Small intestine (tissue), 16 donors: ENCODE measurements at places on chromosomes 13 and 19.

GRCh38 chr19:14830702-14831101, 4.3 kb downstream of the OR7A5 start:
- no peak for DNase-seq

DNA sequence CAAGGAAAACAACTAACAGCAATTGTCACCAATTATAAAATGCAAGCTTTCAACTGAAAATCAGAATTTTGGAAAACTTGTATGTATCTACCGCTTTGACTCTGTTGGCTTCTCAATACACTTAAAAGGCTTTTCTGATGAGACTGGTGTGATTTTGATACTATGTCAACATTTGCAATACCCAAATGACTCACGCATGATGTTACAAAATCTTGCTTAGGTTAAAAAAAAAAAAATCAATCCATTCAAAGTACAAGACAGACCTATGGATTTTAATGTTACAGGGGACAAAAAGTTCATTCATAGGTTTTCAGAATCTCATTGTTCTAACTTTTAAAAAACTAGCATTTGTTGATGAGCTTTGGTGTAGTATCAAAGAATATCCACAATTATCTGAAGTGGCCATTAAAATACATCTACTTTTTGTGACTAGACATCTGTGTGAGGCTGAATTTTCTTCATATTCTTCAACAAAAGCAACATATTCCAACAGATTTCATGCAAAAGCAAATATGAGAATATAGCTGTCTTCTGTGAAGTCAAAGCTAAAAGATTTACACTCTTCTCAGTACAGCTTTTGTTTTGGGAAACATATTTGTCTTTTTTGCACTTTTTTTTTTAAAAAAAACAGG, 10.7 kb downstream of the ELF1 start:
- peak; percentile 60 for DNase-seq

- DNase-seq: peak; percentile 63
Observed at GRCh38 chr19:38362076-38362945, 12.1 kb upstream of the PSMD8 start.

DNA sequence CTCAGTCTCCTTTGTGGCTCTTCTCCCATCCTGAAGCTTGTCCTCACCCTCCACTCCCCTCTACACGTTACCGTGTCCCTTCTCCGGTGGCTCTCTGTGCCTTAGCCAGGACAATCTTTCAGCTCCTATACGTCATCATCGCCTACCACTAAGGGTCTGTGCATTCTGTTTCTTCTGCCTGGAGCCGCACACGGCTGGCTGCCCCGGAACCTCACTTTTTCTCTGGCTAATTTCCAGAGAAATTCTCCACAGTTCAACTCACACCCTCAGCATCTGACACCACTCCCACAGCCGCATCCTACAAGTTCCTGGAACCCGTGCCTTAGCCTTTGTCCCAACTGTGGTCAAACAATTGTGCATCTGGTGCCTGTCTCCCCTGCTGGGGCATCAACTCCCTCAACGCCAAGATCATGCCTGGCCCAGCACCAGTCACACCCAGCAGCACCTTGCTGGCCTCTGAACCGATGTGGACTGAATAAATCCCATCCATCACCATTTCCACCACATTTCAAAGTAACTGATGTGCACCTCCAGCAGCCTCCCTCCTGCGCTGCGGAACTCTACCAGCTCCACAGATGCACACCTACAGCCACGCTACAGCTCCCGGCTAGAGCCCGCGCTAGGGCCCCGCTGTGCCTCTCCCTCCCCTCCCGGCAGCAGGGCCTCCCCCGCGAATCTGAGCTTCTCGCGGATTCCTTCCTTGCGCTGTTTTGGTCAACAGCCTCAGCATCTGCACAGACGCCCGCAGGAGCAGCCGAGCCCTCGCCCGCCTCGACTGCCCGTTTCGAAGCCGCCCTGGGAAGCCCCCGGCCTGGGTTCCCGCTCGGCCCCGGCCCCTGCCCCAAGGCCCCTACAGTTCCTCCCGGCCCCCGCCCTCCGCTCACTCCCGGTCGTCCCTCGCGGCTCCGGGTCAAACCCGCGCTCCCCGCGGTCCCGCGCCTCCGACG, 689 bp downstream of the DCUN1D2 start:
- peak; percentile 16 for DNase-seq

- no peak for DNase-seq
Observed at GRCh38 chr13:93709506-93710244, 483.1 kb downstream of the GPC6 start.

DNA sequence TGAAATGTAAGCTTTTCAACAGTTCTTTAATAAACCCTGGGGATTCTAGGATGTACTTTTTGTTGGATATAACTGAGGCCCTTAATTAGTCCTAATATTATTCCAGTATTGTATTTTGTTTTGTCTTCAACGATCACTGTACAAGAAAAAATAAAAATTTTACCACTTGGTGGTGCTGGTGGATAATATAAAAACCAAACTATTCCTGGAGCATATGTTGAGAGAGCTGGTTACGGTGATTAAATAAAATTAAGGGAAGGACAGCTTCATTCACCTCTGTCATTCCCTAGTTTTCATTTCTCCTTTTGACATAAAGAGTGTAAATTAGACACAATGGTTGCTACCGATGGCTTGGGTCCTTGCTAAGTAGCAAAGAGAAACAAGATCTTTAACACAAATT, 598.6 kb upstream of the PCDH20 start:
- DNase-seq: no peak

DNA sequence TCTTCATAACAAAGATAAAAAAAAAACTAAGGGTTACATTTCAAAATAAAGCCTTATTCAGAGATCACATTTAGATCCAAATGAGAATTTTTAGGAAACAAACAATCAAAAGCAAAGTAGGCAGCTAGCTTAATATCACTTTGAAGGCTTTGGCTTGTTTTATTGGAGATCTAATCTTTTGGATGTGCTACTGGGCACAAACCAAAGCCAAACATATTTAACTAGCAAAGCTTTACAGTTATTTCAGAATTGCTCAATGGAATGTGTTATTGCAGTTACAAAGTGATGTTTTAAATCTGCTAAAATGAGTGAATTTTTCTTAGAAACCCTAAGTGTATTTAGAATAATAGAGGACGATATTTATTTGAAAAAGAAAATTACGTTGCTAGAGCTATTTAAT, 114.7 kb upstream of the KLHL1 start:
- no peak for DNase-seq

DNA sequence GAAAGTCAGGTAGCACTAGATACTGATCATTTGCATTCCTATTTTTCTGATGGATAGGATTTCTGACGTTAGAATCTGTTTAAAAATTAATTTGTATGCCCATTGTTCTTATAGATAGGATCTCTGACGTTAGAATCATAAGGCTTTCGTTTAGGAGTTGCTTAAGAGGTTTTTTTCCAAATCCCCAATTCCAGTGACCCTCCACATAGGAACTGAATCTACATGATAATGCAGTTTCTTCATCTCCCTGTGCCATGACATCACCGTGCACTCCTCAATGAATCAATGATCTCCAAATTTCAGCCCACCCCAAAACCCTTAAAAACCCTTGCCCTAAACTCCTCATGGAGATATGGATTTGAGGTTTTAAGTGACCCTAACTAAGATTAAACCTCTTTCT, 87.2 kb downstream of the RXFP2 start:
- no peak for DNase-seq

DNA sequence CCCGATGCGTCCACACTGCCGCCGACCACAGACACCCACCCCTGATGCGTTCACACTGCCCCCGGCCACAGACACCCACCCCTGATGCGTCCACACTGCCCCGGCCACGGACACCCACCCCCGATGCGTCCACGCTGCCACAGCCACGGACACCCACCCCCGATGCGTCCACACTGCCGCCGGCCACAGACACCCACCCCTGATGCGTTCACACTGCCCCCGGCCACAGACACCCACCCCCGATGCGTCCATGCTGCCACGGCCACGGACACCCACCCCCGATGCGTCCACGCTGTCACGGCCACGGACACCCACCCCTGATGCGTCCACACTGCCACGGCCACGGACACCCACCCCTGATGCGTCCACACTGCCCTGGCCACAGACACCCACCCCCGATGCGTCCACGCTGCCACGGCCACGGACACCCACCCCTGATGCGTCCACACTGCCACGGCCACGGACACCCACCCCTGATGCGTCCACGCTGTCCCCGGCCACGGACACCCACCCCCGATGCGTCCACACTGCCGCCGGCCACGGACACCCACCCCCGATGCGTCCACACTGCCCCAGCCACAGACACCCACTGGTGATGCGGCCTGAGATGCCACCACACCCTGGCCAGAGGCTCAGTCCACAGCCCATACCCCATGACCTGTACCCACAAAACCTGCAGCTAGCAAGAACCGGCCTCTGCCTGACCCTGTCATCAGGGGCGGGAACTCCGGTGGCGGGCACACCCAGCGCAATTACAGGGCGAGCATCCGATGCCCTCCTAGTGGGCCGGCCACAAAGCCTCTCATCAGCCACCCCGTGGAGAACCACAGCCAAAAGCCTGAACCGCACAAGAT, 28.4 kb downstream of the RASA3 start:
- DNase-seq: no peak

DNA sequence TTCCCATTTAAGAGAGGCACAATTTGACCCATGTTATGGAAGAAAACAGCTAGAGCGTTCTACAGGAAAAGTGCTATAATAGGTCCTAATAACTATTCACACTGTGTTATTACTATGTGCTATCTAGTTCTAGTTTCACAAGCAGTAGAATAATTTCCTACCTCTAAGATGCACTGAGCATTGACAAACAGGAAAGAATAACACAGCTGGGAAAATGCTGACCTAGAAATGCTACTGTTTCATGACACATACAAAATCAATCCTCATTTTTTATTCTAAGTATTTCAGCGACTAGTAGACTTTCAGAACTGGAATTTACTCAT, 259.5 kb downstream of the ITGBL1 start:
- no peak for DNase-seq

GRCh38 chr13:78978381-78978998, 319.5 kb upstream of the OBI1 start:
- DNase-seq: peak; percentile 64
